Activated CD4-positive, CD25-positive, alpha-beta regulatory T cell treated with anti-CD3 and anti-CD28 coated beads, Interleukin-2, amount 50 U/mL, for 16 hours (primary cell): ENCODE measurements at places on chromosomes 7 and 10.

DNA sequence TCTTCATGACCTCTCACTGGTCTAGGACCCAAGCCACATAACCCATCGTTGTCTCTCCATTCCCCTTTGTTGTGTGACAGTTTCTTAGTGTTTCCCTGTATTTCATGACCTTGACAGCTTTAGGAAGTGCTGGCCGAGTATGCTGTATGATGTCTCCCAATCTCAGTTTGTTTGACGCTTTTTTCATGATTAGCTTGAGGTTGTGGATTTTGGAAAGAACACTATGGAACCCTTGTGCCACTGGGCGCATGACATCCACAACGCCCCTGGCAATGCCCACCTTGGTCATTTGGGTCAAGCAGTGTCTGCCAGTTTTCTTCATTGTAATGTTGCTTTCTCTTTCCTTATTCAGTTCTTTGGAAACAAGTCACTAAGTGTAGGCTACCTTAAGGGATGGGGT, 52.3 kb downstream of the RBM33 start:
- no peak for DNase-seq

DNA sequence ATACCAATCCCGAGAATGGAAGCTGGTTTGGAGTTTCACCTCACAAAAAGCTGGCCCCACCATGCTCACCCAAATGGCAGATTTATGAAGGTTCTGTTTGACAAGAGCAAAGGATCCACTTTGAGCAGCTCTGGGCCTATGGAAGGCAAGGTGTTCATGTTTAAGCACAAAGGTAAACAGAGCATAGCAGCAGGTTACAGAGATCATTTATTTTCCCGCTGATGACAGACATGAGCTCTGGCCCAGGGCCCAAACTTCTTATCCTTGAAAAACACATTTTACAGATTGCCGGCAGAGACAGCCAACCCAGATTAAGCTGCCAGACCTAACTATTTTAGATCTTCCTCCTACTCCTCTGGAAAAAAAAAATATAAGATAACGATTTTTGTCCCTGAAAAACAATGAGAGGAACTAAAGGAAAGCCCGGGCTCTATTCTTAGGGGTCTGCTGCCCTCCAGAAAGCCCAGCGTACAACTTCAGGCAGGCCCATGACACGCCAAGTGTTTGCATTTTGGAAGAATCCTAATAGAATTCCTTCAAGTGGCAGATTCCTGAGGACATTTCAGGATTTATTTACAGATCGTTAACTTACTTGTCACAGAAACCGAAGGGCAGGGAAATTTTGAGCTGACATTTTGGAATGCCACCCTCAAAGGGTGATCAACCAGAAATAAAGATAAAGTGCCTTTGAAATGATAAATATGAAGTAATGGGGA, 40.0 kb downstream of the SYPL1 start:
- no peak for DNase-seq

- no peak for DNase-seq
Measured at GRCh38 chr10:63528084-63528744, 7.0 kb downstream of the REEP3 start.

DNA sequence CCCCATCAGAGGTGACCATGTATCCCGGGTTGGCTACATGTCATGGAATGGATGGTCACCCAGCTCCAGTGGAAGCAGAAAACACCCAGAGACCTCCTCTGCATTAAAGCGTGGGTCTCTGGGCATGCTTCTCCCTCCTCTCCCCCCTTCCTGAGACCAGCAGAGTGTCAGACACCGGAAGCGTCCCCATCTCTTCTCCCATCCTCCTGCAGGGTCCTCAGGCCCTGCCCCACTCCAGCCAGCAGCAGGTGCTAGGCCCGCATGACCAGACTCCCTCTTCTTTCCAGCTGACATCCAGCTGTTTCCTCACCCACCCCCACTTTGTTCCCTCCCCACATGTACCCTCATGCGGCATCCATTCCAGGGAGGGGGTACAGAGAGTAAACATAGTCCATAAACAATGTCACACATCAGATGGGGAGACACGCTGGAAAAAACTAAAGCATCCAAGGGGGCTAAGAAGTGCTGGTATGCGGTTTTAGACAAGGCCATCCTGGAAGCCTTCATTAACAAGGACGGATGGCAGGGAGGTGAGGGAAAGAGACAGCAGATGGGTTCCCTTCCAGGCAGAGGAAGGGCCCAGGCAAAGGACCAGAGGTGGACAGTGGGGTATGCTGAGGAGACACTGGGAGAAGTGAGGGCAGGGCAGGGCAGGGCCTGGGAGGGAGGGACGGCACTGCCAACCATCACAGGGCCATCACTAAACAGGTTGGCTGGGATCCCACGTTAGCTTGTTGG, 12.5 kb upstream of the SLC18A3 start:
- no peak for DNase-seq

- no peak for DNase-seq
Measured at GRCh38 chr10:93629647-93630305, 17.4 kb downstream of the PDE6C start.

- DNase-seq: no peak
Measured at GRCh38 chr10:95295031-95295755, 4.4 kb upstream of the PDLIM1 start.

GRCh38 chr7:157501581-157501980, 164.8 kb downstream of the DNAJB6 start:
- DNase-seq: no peak

DNA sequence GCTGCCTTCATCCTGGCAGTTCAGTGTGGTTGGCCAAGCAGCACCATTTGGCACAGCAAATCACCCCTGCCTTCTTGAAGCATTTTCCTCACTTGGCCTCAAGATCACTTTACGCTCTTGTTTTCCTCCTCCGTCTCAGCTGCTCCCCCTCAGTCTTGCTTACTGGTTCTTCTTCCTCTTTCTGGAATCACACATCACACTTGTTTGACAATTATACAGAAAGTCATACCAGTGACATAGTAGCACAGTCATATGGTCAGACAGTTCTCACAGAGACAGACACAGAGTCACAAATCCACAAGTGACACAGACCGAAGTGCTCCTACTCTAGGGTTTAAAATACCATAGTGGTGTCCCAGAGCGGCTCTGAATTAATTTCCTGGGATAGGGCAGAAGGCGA, 43.8 kb upstream of the ARL4A start:
- no peak for DNase-seq
